Foreskin keratinocyte (primary cell): ENCODE measurements at places on chromosomes 5 and 9. TPM values are rescaled to one million over a fixed set of nuclear protein-coding genes. Genes with fewer than 3 reads are reported as not detected.

DNA sequence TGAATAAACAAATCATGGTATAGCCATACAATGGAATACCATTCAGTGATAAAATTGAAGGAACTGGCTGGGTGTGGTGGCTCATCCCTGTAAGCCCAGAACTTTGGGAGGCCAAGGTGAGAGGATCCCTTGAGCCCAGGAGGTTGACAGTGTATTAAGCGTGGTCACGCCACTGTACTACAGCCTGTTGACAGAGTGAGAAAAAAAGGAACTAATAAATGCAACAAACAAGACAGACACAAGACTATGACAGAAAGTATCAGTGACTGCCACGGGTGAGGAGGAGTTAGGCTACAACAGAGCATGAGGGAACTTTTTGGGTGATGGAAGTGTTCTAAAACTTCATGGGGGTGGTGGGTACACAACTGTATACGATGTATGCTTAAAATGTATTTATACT lies 2.2 kb downstream of the FNIP1 start:
- DNase-seq: no peak

GRCh38 chr5:16727755-16728325 lies 111.0 kb upstream of the RETREG1 start:
- no peak for DNase-seq

DNA sequence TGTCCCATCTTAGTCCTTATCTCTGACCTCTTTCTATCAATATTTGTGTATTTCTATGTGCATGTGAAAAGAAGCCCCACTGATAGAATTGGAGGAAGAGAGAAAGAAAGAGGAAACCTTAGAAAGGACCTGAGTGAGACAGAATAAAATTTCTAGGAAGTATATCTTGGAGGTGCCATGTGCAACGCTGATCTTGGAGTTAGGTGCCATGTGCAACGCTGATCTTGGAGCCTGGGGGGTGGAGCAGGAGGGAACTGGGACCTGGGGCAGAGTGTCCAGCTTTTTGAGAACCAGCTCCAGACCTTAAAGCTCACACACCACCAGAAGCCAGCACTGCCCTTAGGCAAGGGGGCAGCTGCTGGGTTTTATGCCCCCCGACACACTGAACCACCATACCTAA lies 89.4 kb downstream of the SHC3 start:
- DNase-seq: no peak

DNA sequence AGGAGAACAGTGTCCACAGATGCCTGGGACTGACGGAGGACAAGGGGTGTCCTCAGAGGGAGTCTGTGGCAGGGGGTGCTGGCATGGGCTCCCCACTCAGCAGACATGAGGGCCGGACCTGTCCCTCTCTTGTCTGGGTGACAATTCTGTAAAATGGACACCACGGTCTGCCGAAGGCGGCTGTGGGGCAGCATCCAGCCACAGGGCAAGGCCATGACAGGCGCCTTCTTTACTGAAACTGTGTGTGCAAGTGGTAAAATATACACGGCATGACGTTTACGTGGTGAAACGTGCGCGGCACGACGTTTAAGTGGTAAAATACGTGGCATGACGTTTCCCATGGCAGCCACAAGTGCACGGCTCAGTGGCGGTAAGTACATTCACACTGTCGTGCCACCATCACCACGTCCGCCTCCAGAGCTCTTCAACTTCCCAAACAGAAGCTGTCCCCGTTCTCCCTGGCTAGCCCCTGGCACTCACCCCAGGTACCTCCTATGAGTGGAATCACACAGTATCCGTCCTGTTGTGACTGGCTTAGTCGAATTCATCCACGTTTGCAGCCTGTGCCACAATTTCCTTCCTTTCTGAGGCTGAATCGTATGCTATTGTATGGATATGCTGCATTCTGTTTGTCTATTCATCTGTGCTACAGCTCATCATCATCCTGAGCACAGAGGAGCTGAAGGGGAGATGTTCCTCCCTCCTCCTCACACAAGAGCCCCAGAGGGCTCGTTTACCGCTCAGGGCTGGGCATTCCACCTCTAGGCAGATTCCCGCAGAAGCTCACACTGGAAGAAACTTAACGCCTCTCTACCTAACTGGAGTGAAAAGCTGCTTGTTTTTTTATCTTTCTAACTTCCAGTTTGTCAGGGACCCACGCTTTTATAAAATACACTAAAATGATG lies 52.5 kb downstream of the COL23A1 start:
- DNase-seq: no peak

DNA sequence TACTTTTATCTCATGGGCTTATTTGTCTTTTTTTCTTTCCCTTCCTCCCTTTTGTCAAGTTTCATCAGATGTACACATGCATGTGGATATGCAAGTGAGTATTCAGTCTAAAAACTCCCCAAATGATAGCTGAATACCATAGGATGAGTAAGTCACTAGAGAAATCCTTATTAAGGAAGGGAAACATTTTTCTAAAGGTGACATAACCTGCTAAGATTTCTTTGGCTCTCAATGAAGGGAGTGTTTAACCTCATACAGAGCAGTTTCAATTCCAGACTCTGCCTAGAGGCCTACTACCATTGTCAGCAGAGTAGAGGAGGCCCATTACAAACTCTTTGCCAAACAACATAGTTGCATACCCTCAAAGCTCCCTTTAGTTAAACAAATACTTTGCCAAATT lies 192.4 kb downstream of the ARHGEF28 start:
- DNase-seq: peak; percentile 83

DNA sequence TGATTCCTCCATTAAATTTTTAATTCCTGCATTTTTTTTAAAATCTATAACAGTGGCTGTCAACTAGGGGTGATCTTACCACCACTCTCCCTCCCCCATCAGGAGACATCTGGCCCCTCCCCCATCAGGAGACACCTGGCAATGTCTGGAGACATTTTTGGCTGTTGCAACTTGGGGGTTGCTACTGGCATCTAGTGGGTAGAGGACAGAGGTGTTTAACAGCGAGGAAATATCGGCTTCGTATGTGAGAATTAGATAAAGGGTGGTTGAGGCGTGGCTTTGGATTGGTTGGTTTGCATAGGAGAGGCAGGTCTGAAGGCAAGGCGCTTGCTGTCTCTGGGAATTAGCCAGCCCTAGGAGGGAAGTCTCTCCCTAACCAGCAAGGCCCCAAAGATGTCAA lies 10.5 kb downstream of the CDHR2 start:
- DNase-seq: no peak

Gene GPR151
- not detected in 2 replicates for total RNA-seq

GRCh38 chr5:149217096-149217802 lies 54.4 kb upstream of the AFAP1L1 start:
- DNase-seq: no peak

GRCh38 chr5:123142957-123143356 lies 53.9 kb downstream of the PRDM6 start:
- DNase-seq: no peak

Gene SLC12A7
- total RNA-seq: 3.7 and 4.3 TPM in 2 replicates

DNA sequence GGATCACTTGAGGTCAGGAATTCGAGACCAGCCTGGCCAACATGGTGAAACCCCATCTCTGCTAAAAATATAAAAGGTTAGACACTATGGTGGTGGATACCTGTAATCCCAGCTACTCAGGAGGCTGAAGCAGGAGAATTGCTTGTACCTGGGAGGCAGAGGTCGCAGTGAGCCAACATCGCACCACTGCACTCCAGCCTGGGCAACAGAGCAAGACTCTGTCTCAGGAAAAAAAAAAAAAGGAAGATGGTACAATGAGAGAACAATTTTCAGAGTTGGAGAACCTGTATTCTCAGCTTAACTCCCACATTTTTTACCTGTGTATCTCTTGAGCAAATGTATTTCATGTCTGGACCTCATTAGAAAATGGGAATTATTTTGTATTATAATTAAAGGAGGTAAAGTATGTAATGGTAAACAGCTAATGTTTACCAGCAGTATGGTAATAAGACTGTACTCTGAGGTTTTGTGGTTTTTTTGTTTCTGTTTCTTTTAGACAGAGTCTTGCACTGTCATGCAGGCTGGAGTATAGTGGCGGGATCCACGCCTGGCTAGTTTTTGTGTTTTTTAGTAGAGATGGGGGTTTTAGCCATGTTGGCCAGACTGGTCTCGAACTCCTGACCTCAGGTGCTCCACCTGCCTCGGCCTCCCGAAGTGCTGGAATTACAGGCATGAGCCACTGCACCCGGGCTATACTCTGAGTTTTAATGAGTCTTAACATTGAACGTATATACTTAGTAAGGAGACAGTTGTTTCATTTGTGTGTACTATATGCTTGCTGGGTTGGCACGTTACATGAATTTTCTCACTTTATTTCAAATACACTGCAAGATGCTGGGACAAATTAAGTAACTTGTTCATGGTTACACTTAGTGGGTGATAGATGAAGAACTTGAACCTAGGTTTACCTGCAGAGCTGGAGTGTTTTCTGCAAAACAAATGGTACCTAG lies 16.2 kb downstream of the UHRF2 start:
- DNase-seq: no peak

GRCh38 chr5:53569453-53569852 lies 9.0 kb downstream of the NDUFS4 start:
- DNase-seq: no peak

- no peak for DNase-seq
Observed at GRCh38 chr5:142507531-142508372, 178.1 kb downstream of the FGF1 start.

DNA sequence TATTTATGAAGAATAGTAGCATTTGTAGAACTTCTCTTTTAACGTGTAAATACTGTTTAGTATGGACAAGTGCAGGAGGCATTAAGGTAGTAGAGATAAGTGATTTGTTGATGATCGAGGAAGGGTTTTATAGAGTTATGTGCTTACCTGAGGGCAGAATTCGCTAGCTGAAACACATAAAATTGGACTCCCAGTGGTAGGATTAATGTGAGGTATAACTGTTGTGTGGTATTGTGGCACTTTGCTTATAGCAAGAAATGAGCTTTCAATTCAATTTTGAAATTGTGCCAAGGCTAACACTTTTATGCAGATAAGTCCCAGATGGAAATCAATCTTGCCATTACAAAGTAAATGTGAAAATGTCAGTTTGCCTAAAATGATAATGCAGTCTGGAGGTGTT lies 1.2 kb downstream of the AP3S1 start:
- DNase-seq: no peak

GRCh38 chr5:180521591-180521990 lies 27.4 kb downstream of the CNOT6 start:
- DNase-seq: peak; percentile 5

- DNase-seq: no peak
Observed at GRCh38 chr5:122237906-122238305, 74.1 kb upstream of the SNCAIP start.

DNA sequence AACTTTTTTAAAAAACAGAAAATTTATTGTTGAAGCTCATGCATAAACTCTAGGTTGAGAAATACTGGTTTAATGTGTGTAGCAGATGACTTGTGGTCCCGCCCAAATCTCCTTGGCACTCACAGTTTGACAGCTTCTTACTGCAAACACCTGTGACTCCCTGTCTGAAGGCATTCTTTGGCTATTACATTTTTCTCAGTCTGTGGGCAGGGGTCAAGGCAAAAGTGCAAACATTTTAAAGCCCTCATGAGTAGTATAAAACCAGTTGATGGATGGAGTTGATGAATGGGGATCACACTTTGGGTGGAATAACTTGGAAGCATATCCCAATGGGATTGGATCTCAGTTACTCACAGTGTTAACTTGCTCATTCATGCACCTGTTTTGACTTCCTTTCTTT lies 1007.0 kb upstream of the NUDT12 start:
- no peak for DNase-seq

GRCh38 chr5:140383300-140383699 lies 18.3 kb upstream of the ANKHD1 start:
- no peak for DNase-seq

Gene SPINK13
- not detected in 2 replicates for total RNA-seq

DNA sequence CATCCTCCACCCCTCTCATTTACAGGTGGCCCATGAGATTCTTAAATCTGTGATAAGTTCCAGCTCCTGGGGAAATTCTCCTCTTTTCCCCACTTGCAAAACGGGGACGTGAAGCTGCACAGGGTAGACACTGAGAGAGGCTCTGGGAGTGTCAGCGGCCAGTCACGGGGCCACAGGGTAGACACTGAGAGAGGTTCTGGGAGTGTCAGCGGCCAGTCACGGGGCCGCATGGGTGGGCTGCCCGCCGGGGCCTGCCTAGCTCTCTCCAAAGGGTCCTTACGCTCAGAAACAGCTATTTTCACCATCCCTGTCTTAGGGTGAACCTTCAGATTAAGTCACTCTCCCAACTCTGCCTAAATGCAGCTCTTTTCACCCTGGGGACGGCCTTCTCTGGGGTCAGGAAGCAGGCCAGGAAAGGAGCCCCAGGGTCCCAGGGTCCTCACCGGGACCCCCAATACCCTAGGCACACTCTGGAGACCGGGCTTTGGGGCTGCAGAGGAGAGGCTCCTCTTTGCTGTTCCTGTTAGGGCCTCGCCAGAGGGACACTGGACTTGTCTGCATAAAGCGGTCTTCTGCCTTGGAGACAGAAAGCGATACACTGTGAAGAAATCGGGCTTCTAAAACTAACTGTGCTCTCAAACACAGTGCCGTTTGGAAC lies 1.5 kb downstream of the FAM78A start:
- DNase-seq: no peak
